Cerebellar cortex (tissue), 1 donor: ENCODE measurements at places on chromosomes 3 and 15.

GRCh38 chr15:57780471-57780870 is 74.0 kb downstream of the POLR2M start:
- no peak for DNase-seq

DNA sequence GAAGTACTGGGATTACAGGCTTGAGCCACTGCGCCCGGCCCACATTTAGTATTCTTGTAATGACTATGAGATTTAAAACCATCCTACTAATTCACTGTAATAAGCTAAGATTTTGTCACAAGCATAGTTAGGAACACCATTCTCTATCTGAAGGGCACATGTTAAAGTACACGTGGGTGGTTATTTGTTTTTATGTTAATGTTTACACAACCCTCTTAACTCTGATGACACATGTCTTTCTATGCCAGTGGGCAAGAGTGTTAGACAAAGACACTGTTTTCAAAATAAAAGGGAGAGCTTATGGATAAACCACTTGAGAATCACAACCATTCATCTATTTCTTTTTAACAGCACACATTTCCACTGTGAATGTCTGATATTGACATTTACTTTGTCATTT is 537.6 kb upstream of the IL12A start:
- DNase-seq, result no peak

- no peak for DNase-seq
Measured at GRCh38 chr3:73729969-73730440, 105.3 kb upstream of the PDZRN3 start.

GRCh38 chr15:66994927-66995656 is 70.3 kb upstream of the SMAD3 start:
- no peak for DNase-seq

GRCh38 chr3:170002231-170002630 is 35.6 kb upstream of the GPR160 start:
- no peak for DNase-seq

DNA sequence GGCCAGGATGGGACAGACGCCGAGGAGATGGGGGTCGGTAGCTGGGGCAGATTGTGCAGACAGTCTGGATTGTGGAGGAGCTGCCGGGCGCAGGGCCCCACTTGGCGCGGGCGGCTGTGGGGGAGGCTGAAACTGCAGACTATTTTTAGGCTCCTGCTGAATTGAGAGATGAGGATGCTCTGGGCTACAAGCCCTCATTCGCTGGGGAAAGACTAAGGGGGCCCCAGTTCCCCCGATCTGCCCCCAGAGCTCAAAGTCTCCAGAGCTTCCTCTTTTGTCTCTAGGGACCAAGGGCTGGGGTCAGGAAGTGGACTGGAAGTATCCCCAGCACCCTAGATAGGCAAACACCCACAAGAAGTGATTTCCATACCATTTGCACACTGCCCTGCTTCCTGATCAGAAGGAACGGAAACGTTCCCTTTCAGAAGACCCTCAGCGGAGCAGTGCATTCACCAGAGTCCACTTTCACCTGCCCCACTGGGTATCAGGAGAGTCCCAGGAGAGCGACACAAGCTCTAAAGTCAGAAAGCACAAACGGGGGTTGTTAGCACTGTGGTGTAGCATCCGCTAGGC is 29.7 kb downstream of the SEMA7A start:
- no peak for DNase-seq

DNA sequence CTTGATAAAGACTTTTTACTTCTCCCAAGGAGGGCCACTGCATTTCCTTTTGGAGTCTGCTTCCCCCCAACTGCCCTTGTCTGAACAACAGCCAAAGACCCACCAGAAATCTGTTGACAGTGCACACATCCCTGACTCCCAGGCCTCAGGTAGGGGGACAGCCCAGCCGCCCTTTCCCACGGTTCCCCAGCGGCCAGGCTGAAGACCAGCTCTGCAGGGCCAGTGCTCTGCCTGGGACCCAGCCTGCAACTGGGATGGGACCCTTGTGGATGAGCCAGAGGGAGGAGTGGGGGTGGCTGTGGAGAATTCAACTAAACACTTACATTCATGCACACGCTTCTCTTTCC is 8.1 kb upstream of the PRR23E start:
- no peak for DNase-seq

- DNase-seq, result no peak
Measured at GRCh38 chr3:56488812-56489600, 20.7 kb upstream of the ERC2 start.
